NCI-H510A treated with DMSO at 0.1 percent for 48 hours (cell line): ENCODE measurements at places on chromosomes 5 and 9.

DNA sequence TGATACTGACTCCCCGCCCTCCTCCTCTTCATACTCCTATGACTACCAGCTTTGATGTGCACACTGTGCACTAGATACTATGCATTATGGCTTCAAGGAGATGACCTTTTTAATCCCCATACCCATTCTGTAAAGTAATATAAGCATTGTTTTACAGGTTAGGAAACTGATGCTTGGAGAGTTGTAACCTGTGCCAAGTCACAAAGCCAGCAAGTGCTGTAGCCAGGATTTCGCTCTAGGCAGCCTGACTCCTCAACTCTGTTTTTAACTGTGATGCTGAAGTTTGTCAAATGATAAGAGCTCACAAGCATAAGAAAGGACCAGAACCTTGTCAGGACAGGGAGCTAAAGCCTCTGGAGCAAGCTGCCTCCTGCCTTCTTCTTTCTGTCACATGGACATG, 461.3 kb downstream of the TMEM232 start:
- no peak for DNase-seq

GRCh38 chr9:18606281-18606680, 132.3 kb downstream of the ADAMTSL1 start:
- DNase-seq = no peak

- peak; percentile 44 for DNase-seq
Measured at GRCh38 chr5:54295651-54296276, 14.6 kb downstream of the ARL15 start.

DNA sequence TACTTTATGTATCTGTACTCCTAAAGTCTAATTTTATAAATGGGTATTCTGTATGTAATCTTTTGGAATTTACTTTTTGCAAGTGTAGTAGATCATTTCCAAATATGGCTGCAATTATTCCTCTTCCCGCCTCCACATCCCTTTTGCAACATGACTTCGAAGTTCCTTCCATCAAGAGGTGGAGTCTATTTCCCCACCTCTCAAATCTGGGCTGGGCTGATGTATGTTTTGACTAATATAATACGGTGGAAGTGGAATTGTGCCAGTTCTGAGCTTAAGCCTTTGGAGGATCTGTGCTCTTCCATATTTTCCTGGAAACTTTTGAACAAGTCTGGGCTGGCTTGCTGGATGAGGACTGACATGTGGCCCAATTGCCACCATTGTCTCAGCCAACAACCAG, 155.9 kb downstream of the FGF18 start:
- DNase-seq = no peak

- no peak for DNase-seq
Measured at GRCh38 chr5:116370886-116371285, 203.7 kb downstream of the SEMA6A start.

- DNase-seq = no peak
Measured at GRCh38 chr5:43677253-43677652, 74.3 kb downstream of the NNT start.

DNA sequence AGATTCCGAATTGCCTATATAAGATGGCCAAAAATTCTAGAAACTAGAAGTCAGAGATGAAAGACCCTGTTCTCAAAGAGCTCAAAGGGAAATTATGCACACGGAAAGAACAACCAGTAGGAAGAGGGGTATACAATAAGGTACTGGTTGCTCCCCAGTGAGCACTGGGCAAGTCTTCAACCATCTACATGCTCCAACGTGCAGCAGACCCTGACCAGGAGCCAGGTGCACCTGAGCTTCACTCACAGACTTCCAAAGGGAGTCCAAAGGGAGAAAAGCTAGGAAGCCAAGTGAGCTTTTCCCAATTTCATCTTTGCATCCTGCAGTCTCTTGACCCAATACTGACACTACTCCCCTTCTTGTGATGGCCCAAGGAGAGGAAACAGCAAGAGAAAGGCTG, 3.9 kb downstream of the REEP5 start:
- DNase-seq = no peak

GRCh38 chr9:129336601-129337331, 158.7 kb upstream of the IER5L start:
- no peak for DNase-seq

DNA sequence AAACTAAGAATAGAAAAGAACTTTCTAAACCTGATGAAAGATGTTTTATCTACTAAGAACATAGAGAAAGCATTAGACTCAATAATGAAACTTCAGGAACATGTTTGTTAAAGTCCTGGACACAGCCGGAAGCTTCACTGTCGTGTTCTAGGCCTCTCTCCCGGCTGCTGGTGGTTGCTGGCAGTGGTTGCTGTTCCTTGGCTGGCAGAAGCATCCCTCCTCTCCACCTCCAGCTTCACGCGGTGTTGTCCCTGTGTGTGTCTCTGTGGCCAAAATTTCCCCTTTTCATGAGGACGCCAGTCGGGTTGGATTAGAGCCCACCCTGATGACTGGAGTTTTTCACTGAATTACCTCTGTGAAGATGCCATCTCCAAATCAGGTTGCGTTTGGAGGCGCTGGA, 6.5 kb upstream of the MED10 start:
- DNase-seq = no peak

GRCh38 chr5:178434851-178435250, 155.3 kb downstream of the COL23A1 start:
- DNase-seq = no peak

DNA sequence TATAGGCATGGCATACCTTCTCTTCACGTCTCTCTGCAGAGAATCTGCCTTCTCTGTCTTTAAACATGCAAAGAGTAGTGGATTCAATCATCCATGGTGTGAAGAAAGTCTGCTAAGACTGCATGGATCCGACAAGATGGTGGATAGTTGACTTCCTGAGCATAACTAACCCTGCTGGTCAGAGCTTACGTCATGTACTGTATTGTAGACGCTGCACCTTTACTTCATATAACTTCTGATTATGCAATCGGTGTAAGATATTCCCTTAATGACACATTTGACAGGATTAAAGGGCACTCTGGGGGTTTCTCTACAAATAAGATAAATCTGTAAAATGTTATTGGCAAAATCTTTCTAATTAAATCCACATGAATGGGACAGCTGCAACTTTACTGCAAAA, 240.3 kb upstream of the NREP start:
- no peak for DNase-seq

GRCh38 chr9:11107196-11107595, 494.4 kb upstream of the PTPRD start:
- no peak for DNase-seq

- no peak for DNase-seq
Measured at GRCh38 chr5:7894860-7895259, 25.9 kb downstream of the MTRR start.

DNA sequence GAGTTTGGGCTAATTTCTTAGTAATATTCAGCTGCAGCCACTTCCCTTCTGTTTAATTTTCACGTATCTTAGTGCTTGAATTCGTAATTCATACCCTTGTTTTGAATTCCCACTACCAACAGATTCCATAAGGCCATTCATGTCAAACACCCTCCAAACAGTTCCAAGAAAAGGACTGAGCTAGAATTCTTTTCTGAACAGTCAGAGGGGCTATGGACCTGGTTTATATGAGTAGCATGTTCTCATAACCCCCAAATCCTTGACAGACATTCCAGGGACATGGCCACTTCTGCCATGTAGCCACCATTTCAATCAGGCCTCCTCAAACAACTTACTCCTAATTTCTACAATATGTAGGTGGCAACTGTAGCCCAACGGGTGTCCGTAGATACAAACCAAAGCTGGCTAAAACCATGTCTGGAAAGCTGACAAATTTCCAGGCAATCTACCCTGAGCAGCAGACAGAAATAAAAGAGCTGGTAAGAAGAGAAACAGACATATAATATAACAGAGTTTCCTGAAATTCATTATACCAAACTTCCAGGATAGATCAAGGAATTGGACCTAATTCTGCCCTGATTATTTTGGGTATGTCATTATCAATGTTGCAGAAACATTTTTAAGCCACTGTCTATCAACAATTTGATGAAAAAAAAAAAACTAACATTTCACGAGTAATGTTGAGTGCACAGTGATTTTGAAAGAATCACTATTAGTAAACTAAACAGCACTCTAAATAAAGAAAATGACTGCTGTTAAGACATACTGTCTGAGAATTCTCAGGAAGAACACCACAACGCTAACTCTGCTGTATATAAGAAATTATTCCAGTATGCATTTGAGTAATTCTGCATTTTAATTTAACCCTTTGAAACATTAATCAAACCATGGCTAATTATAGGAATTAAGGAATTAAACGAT, 40.7 kb downstream of the EBF1 start:
- no peak for DNase-seq

- no peak for DNase-seq
Measured at GRCh38 chr9:101718192-101718591, 20.3 kb downstream of the GRIN3A start.

DNA sequence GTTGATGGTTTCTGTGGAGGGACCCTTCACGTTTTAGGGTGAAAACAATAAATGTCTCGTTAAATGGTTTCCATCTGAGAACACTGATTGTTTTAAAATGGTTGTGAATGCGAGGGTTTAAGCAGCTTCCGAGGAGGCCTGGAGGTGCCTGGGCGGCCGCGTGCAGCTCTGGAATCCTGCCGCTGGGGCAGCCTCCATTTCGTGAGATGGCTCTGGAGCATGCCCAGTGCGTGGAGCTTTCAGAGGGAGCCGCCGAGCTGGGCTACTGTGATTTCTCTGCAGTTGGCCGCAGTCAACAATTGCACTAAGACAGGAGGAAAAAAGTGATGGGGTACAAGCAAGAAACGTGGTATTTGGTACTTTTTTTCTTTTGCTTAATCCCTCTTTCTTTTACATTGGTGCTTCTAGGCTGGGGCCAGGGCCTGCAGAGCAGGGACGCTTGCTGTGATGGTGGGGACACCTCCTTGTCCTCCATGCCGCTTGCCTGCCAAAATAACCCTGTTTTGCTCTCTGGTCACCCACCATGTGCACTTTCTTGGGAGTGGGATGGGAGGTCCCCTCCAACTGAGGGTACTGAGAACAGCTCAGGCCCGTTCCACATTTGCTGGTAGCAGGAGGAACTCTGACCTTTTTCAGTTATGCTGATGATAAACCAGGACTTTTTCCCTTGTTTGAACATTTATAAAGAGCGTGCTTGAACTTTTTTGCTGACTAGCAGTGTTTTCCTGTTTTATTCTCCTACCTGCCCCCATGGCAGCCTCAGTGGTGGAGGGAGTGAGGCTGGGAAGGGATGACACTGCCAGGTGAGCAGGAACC, 47.1 kb downstream of the EHMT1 start:
- DNase-seq = no peak

DNA sequence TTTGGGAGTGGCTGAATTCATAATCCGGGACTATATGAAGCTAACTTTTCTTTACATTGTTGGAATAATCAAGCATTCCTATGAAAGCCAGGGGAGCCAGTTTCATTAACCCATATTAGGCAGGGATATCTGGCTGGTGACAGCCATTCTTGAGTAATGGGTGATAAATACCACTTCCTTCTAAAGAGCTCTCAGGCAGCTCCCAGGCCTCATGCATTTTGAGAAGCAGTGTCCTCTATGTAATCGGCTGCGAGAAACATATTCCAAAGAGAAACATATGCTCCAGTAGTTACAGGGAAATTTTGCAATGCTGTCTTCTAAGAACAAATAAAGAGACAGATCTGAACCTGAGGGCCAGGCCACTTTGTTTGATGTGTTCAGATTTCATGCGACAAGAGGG, 83.1 kb downstream of the MSX2 start:
- DNase-seq = no peak

- no peak for DNase-seq
Measured at GRCh38 chr9:70994582-70994981, 126.8 kb downstream of the TRPM3 start.

GRCh38 chr9:131299346-131299960, 9.9 kb downstream of the PLPP7 start:
- DNase-seq = no peak

- no peak for DNase-seq
Measured at GRCh38 chr9:76475686-76476085, 16.7 kb downstream of the GCNT1 start.

- no peak for DNase-seq
Measured at GRCh38 chr9:115494393-115494792, 376.4 kb upstream of the TNC start.

DNA sequence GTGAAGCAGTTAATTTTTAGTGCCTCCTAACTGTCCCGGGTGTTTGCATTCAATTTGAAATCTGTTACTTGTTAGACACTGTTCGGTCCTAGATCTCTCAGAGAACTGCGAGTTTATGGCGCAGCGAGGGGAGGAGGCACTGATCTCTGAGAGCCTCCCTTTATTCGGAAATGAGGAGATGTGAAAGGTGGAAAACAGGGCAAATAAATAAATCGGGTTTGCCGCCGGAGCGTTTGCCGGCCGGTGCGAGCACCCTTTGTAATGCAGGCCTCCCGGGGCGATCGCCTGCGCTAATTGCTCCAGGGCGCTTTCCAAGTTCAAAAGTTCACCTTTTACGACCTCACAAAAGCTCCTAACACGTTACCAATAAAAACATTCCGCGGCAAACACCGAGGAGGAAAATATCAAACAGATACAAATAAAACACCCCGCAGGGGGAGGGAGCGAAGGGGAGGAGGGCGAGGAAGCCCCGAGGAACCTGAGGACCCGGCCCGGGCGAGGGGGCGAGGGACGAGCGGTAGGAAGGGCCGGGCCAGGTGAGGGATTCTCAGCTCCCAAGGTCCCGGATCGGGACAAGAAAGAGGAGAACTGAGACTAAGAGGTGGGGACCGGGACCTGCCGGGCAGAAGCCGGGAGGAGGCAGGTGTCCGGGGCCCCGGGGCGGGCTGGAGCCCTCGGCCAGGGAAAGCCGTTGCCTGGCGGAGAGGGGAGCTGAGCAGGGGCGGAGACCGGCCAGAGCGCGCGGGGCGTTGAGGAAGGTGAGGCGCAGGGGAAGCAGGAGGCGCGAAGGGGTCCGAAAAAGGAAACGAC, 1.4 kb downstream of the NR6A1 start:
- peak; percentile 56 for DNase-seq

GRCh38 chr5:78627766-78628165, 20.8 kb downstream of the LHFPL2 start:
- no peak for DNase-seq

GRCh38 chr9:131755541-131756198, 15.8 kb upstream of the RAPGEF1 start:
- DNase-seq = peak; percentile 93

DNA sequence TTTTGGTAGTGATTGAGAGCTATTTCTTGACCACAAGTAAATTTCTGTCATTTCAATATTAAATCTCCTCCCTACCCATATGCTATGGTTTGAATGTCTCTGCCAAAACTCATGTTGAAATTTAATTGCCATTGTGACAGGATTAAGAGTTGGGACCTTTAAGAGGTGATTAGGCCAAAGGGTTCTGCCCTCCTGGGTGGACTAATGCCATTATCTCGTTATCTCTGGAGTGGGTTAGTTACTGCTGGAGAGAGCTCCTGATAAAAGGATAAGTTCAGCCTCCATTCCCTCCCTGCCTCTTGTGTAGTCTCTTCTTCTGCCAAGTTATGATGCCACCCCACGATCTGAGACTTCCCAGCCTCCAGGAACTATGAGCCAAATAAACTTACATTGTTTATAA, 3.6 kb upstream of the DRD1 start:
- no peak for DNase-seq

GRCh38 chr9:79583952-79584654, 12.3 kb downstream of the TLE4 start:
- no peak for DNase-seq
